Stimulated activated CD8-positive, alpha-beta memory T cell treated with anti-CD3 and anti-CD28 coated beads, Interleukin-4, amount 100 ng/mL, for 24 hours (primary cell): ENCODE measurements at places on chromosomes 12 and 14.

GRCh38 chr12:5043589-5044419, at the start of gene KCNA5:
Gene KCNA5 (plus strand): TSS chr12:5043879. CDS start chr12:5044148, 269 bp downstream.
- DNase-seq, result no peak

DNA sequence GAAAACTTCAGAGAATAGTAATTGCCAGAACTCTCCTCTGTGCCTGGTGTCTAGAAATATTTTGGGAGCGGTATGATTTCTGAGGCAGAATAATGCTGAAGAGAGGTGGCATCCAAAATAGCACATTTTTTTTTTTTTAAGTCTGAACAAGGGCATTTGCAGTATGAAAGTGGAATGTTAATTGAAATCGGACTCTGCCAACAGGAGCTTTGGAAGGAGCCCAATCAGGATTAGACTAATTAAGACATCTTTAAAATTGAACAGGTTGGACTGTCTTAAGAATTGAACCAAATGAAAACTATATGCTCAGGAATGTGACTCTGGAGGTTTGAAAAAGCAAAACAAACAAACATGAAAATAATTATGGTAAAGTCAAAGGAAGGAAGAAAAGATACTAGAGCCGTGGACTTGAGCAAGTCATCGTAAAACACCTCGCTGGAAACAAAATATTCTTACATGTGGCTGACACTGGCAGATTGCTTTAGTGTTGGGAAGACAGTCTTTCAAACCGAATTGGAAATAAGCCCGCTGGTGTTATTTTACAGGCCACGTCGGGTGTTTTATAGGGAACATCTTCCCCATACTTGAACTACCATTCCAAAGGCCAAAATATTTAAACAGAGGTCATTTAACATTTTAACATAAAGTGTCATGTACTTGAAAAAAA, 436.3 kb downstream of the VRK1 start:
- no peak for DNase-seq

GRCh38 chr12:14450479-14450878, 85.0 kb downstream of the ATF7IP start:
- no peak for DNase-seq

DNA sequence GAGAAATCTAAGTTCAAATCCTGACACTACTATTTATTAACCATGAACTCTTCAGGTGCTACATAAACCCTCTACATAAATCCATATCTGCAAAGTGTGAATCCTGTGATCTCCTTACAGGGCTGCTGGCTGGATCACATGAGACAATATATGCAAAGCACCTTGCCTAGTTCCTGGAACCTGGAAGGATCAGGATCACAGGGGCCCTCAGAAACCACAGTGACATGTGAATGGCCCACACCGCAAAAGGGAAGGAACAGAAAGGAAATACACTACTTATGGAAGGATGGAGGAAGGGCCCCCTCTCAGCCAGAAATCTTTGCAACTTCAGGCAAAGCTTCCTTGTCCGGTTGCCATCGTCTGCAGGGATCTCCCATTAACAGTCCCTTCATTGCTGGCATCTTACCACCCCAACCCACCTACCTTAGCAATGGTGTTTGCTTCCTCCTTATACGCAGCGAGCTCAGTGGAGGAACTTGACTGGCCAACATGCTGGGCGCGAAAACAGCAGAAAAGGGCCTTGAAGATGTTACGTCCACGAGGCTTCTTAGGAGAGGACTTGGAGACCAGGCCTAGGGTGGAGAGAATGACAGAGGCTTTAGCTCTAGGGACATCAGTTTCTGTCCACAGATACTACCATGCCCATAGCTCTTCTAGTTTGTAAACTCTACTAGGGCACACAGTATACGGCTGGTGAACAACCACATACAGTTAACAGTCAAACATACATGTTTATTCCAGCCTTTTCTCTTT, 10.7 kb upstream of the AVIL start:
- no peak for DNase-seq

- DNase-seq, result no peak
Observed at GRCh38 chr14:56120091-56120691, 2.0 kb downstream of the PELI2 start.

GRCh38 chr14:65419593-65420252, 7.2 kb downstream of the FUT8 start:
- DNase-seq, result no peak

DNA sequence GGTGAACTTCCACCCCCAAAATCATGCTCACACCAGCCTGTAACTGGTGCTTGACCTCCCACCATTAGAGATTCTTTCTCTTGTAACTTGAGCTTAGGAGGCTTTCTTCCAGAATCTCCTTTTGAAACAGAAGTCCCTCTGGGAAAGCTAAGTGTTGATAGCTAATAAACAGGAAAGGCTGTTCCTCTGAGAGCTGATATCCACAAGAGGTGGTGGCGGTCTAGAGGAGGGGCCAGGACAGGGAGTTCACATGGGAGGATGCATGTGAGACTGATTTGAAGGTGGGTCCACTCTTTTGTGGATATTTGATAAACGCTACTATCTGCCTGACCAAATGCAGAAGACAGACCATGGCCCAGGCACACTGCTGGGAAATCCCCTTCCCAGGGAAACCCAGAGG, 10.2 kb upstream of the PRMT8 start:
- DNase-seq, result no peak

GRCh38 chr14:97246648-97247047, 449.5 kb downstream of the VRK1 start:
- no peak for DNase-seq

- no peak for DNase-seq
Observed at GRCh38 chr12:108779998-108780688, 48.8 kb upstream of the CORO1C start.

DNA sequence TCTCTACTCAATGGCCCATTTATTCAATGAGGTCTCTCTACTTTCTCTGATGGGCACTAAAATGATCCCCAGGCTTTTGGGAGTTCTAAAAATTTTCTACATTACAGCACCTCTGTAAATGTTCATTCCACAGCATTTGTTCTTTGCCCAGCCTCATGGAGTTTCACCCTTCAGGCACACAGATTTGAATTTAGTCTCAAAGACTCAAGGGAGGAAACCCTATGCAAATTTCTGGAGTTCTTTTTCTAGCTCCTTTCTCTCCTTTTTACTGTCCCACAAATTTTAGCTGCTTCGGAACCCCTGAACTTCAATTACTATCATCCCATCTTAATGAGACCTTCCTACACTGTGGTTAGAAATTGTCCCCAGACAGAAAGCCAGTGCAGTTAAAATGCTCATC, 17.5 kb upstream of the RAB21 start:
- DNase-seq, result no peak

- DNase-seq, result no peak
Observed at GRCh38 chr14:57461777-57462320, 31.8 kb downstream of the CCDC198 start.

DNA sequence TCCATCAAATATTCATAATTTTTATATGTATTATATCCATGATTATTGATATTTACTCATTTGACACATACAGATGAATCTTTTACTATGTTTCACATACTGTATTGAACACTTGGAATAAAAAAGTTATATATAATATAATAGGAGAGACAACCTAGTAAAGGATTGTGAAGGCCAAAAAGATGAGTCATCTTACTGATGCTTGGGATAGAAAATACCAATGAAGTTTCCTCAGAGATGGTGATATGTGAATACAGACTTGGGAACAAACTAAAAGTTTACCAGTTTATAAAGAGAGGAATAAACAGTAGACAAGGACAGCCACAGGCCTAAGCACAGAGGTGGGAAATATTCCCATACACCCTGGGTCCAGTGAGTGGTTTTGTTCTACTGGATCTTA, 743.9 kb upstream of the FLRT2 start:
- no peak for DNase-seq

DNA sequence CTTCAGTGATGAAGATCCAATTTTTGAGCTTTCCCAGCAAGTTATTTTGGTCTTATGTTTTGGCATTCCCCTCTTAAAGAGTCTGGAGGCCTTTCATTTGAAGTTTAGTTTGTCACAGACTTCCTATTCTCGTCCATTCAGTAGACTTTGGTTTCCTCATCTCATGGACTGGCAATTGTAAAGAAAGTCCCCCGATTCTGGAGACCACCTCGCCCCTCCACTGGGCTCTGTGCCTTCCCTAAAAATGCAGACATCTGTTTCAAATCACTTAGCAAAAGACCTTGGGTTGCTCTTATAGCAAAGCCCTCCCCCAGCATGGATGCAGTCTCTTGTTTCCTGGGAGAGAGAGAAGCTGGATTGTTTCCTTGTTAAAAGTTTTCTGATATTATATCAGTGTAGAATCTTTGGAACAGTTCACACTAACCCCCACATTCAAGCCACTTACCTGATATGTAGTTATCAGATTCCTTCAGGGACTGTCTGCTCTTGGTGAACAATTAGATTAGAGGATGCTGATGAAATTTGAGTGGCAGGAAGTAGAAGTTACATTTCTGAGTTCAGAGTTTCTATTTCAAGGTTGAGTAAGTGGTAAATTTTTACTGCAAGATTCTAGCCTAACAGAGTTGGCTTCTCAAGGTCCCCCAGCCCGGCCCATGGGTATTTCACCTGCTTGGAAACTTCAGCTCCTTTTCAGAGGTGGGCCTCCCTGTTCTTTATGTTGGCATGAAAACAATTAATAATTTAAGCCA, 56.3 kb downstream of the PLXNC1 start:
- no peak for DNase-seq

GRCh38 chr14:20314026-20314425, 8.3 kb upstream of the TTC5 start:
- DNase-seq, result no peak

DNA sequence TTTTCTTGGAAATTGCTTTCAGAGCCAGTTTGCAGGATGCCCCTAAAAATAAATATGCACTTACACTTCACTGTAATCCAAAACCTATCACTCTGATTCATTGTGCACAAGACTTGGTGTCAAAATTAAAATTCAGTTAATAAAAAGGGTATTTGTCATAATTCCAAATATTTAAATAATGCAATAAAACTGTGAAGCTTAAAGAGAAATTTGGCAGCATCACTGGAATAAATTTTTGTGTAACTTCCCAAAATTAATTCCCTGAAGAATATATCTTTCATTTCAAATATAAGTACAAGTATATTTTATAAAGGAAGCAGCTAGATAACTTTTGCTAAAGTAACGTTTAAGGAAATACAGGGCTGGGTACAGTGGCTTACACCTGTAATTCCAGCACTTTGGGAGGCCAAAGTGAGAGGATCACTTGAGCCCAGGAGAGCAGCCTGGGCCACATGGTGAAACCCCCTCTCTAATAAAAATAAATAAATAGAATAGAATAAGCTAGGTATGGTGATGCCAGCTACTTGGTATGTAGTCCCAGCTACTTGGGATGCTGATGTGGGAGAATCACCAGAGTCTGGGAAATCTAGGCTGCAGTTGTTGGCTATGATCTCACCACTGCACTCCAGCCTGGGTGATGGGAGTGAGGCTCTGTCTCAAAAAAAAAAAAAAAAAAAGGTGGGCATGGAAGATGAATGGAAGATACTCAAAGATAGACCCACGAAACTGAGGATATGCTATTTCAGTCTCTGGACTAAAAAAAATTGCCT, 233.8 kb downstream of the FBXL14 start:
- no peak for DNase-seq

GRCh38 chr14:105929327-105930081, 403.1 kb downstream of the TMEM121 start:
- no peak for DNase-seq

DNA sequence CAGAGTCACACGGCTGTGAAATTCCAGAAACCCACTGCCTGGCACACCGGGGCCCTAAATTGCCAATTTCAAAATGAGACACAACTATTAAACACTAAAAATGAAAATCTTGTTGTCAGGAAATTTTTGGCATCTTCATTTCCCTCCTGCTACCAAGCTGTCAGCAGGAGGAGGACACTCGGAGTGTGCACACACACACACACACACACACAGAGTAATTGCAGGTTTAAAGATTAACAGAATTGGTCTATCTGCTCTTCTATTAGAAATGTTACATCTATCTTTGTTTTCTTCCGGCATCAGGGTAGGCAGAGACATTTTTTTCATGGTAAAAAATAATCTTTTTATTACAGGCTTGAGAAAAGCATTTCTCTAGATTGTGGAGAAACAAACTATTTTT, 314.2 kb downstream of the EGLN3 start:
- DNase-seq, result no peak

DNA sequence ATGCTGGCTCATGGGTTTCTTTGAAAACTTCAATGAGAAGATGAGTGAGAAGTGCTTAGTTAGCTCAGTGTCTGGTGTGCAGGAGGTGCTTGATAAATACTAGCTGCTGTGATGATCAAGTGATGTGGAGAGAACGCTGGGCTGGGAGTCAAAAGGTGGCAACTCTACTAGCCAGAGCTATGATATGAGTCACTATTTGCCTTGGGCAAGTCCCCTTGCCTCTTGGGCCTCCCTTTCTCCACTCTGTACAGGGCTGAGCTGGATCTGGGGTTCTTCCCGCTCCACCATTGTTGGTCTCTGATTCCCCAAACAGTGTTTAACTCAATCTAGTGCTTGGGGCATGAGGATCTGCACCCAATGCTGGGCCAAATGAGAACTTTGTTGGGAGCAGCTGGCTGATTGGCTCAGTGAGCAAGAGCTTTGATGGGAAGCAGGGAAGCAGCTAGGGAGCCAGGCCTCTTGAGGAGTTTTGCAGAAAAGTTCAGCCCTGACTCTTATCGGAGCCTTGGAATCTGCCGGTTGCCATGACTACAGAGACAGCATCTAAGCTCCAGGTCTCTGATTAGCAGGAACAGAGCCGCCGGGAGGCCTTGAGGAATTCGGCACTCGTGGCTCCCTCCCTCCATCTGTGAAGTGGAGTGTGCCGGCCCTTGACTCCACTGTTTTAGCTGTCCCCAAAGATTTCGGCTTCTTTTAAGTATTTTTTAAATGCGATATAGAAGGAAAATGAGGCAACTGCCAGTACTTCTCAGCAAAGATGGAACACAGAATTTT, 82.1 kb upstream of the HSPB8 start:
- DNase-seq, result no peak

DNA sequence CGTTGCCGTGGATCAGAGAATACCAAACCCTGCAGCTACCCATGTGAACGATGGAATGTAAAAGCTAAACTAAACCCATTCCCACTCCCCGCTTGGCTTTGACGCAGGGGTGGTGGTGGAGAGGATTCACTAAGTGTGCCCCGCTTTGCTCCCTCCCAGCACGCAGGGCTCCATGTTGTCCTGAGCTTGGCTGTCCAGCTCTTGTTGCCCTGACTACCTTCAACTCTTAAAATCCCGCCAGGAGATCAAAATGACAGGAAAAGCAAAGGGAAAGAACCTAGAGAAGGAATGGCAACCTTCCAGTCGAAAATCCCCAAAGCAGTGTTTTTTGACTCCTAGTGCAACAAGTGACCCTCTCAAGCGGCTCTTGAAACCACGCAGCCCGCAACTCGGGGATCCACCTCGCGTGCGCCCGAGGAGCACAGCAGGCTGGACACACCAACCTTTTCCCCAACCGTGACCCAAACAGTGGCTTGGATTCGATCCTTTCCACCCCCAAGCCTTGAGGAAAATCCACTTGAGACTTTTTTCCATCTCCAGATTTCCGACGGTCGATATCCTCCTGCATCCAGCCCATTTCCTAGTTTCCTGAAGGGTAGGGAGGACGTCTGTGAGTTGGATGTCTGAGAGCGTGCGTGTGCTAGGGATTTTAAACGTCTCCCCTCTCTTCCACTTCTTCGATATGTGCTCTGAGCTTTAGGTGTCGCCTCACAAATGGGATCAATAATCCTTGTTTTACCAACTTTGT, 1.4 kb downstream of the SYT10 start:
- DNase-seq, result no peak

GRCh38 chr12:99370421-99371138, 277.0 kb upstream of the GARIN6 start:
- no peak for DNase-seq
